ENCODE measurements at places on chromosomes 2 and 18.

DNA sequence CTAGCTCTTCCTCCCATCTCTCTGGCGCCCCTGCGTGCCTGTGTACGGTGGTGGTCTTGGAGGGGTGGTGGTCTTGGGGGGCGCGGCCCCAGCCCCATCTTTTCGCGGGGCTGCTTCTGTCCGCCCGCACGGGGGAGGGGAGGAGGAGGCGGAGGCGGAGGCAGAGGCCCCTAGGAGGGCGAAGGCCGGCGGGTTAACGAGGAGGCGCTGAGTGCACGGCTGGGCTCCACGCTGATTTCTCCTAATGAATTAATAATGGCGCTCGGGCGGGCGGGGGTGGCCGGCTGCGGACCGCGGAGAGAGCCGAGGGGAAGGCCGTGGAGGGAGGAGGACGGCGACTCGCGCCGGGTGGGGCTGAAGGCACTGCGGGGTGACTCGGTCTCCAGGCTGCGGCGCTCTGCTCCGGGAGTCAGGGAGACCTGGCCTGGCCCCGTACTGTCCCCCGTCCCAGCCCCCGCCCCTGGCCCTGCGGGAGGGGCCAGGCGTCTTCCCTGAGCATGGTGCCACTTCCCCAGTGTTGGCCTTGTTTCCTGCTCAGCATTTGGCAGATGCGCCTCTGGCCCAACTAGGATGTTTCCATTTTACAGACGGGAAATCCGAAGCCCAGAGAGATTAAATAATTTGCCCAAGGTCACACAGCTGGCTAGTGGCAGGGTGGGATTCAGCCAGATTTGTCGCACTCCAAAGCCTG lies 6.0 kb downstream of the GAREM2 start:
- DNase-seq: no peak

DNA sequence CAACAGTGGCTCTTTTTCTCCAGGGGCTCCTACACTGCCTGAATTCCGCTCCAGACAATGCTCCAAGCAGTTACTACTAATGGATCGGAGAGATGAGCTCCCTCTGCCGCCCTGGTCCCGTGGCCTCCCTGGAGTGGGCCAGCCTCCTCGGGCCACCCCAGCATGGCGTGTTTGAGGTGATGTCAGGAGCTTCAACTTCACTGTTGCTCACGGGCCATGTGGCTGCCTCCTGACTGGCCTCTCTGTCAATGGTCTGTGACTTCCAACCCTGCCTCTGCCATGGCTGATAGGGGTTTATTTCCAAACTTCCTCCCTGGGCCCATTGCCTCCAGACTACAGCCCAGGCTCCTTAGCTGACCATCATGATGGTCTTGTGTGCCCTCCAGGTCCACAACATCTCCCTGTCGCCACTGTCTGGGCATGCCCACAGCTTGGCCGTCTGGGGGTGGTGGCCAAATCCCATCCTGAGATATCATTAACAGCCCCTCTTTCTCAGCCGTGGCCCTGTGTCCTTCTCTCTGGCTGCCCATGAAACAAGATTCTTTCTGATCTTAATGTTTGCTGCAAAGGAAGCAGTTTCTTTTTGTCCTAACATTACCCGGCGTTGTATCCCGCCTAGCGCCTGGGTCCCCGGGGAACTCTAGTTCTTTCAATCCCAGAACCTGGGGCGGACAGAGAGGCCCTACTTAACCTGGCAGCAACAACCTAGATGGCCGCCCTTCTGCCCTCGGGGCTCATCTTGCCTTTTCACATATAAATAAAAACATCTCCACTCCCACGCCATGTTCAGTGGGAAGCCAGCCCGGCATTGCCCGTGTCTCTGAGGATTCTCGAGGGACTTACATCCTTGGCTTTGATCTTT lies 38.1 kb downstream of the ATOH8 start:
- DNase-seq: no peak

GRCh38 chr2:207123776-207124391 lies 41.9 kb downstream of the KLF7 start:
- no peak for DNase-seq

- no peak for DNase-seq
Measured at GRCh38 chr2:126172631-126173184, 483.2 kb upstream of the GYPC start.

DNA sequence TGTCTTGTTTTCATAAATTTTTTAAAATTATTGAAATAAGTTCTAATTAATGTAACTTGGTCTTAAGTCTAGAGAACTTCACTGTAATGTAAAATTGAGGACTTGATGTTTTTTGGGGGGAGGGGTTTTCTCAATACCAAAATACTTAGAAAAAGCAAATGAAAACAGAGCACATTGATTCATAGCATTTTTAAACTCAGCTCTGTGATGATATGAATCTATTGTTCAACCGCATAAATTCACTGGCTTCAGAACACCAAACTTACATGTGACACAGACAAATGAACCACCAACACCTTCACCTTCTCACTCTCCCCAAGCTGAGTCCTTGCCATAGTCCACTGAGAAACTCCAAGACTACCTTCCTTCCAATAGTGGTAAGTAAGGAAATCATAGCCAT lies 108.2 kb downstream of the ZNF521 start:
- DNase-seq: no peak
